K562 (cell line): ENCODE measurements at places on chromosomes 4 and X. TPM values are rescaled to one million over a fixed set of nuclear protein-coding genes. Genes with fewer than 3 reads are reported as not detected.

LIMCH1 gene
- 0.18 and 0.35 TPM in 2 replicates for total RNA-seq

- DNase-seq, result no peak
These were observed 72.1 kb downstream of the CPE start for GRCh38 chr4:165450871-165451270.

GRCh38 chrX:6120329-6120728, 108.3 kb downstream of the NLGN4X start:
- DNase-seq, result no peak

- peak; percentile 65 for DNase-seq
These were observed 716 bp downstream of the KIT start for GRCh38 chr4:54658252-54659093.

DNA sequence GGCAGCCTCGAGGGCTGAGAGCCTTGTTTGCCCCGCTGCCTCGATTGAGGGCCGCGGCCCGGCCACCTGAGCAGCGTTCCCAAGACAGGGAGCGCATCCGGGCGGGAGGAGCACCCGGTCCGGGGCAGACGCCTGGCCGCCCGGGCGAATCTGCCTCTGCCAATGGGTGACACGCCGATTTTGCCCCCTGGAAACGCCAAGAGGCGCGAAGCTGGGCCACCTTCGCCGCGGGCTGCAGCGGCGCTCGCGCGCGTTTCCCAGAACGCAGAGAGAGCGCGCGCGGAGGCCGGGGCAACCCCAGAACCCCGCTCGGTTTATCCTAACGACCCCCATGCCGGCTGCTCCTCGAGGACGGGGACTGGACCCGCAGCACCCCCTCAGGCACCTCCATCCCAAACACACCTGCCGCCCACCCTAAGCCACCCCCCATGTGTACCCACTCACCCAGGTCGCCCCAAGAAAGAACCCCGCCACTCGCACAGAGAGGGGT, 575 bp downstream of the MAP7D2 start:
- DNase-seq, result no peak

GRCh38 chr4:100248476-100248875, 58.2 kb upstream of the DDIT4L start:
- DNase-seq, result no peak

- DNase-seq, result no peak
These were observed 16.6 kb upstream of the PRDM8 start for GRCh38 chr4:80180743-80181142.
